ENCODE measurements at places on chromosomes 1 and 21.

- no peak for DNase-seq
Measured at GRCh38 chr1:168513656-168514404, 30.0 kb downstream of the XCL2 start.

DNA sequence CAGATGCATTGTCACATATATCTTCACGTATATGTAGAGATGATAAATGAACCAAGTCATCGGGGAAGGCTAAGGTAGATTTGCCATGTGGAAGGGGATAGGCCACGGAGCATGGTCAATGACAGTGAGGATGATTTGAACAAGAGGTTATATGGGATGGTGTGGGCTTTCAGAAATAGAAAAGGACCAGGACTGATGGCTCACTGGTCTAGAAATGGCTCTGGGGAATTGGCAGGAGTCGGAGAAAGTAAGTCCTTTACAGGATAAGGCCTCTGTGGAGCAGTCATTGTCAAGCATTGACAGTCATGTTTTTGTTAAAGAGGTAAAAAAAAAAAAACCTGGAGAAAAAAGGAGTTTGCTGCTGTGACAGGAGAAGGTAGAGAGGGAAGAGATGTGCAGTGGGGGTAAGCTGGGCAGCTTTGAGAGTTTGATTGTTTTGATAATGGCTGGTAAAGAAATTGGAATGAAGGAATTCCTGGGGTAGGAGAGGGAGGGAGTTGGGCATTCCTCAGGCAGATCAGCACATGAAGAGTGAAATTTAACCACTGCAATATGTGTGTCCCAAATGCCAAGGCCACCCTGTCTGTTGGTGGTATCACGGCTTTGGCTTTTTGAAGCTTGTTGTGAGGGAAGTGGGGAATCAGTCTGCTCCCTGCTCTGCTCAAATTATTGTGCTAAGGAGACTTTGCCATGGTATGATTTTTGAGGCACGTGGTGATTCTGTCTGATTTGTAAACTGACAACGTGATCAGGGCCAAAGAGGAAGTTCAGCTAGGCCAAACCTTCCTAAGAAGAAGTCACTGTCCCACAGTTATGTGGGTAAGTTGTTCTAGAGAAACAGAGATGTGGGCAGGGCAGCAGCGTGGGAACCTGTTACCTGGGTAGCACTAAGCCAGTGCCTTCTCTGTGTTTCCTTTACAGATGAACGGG is 26.0 kb downstream of the MACF1 start:
- no peak for DNase-seq

GRCh38 chr1:44220001-44220751 is 6.9 kb downstream of the DMAP1 start:
- no peak for DNase-seq

DNA sequence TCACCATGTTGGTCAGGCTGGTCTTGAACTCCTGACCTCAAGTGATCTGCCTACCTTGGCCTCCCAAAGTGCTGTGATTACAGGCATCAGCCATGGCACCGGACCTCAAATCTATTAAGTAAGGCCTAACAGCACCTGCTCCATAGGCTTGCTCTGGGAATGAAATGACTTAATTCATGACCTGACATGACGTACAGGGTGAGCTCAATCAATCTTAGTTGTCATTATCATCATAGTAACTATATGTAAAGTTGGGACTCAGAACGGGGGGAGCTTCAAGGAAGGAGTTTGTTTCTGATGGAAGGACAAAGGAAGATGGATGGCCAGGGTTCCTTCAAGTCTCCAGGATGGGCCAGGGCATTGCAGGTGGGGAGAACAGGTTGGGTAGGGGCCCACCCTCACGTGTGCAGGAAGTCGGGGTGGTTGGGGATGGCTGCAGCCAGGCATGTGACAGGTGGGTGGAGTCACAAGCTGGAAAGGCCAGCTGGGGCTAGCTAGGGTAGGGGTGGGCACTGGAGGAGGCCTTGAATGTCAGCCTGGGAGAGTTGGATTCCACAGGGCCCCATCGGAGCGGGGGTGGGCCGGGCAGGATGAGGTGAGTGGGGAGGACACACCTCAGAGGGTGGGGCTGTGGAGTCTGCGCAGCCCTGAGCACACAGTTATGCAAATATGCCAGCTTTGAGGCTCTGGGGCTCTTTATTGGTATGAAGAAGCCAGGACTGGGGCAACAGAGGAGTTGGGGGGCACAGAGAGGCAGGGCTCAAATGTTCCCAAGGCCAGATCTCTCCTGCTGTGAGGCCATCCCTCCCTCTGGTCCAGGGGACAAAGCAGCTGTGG is 9.6 kb downstream of the TRIM62 start:
- DNase-seq, result no peak

DNA sequence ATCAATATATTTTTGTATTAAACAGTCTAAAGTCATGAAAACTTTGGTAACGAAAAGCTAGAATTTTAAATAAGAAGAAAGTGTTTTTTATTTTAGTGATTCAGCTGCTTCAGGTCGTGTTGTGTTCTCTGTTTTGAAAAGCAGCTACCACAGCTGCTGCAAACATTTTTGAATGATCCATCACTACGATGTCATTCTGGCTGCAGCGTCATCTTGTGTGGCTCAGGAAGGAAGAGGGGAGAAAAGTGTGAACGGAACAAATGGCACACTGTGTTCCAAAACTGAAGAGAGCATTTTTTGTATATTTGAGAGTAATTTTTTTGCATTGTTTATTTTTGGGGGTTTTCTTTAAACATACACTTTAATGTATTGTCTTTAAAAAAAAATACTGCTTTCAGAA is 323.0 kb upstream of the ADGRL2 start:
- DNase-seq, result no peak

DNA sequence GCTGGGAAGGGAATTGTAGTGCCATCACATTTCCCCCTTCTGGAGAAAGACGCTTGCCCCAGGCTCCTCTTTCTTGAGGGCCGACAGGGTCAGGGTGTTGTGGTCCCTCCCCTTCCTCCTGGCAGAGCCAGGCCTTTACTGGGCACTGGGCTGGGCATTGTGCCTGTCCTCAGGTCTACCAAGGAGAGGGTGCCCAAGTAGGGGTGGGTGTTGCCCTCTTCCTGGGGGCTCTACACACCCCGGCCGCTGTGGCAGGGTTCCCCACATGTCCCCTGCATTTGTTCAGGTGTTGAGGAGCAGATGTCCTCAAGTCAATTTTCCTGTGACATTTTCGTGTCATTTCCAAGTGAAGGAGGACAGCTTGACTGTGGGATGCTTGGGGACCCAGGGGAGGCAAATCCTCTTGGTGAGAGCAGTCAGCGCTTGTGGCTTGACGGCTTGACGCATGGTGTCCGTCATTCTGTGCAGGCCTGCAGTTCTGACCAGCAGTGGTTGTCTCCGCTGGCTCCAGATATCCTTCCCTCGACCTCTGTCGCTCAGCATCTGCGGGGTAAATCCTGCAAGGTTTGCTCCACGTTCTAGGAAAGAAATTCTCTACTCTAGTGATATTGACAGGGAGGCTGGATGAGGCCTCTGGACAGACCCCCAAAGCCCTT is 181.9 kb upstream of the VAMP3 start:
- no peak for DNase-seq

GRCh38 chr1:26724118-26724517 is 28.3 kb downstream of the ARID1A start:
- DNase-seq, result no peak

GRCh38 chr1:145993618-145994390 is 2.6 kb downstream of the TXNIP start:
- DNase-seq, result no peak

DNA sequence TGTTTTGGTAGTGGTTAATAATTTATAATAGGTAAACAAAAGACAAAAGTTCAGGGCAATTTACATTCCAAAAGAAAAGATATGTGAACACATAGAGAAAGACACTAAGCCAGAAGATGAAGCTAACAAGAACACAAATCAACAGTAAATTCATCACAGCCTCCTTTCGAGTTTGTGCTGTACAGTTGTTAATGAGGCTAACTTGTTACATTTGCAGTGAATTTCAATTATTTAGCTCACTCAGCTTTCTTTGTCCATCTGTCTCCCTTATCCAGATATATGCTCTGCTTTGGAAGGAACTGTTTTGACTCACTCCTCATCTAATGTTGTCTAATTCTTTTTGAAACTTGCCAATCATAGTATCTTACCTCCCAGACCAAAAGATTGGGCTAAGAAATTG is 423.3 kb upstream of the OLFM3 start:
- no peak for DNase-seq

DNA sequence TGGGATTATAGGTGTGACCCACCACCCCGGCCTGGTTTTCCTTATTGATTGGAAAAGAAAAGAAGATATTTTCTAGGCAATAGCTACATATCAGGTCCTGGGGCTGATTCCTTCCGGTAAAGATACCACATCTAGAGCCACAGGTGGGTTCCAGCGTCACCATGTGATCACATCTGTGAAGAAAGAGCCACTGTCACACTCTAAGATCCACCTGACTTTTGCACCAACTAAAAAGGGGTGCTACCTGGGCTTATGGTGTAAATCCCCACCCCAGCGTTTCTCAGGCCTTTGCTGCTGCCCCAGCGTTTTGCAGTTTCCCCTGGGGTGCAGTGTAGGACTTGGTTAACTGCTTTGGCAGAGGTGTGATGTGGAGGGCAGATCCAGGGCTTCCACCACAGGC is 22.3 kb upstream of the PDE9A start:
- DNase-seq, result no peak

GRCh38 chr1:211376807-211377470 is 50.3 kb downstream of the TRAF5 start:
- no peak for DNase-seq

- DNase-seq, result no peak
Measured at GRCh38 chr1:111462370-111463028, 11.3 kb upstream of the C1orf162 start.

GRCh38 chr1:12616709-12617373 is 1.2 kb downstream of the DHRS3 start:
- DNase-seq, result no peak

- no peak for DNase-seq
Measured at GRCh38 chr1:201213926-201214325, 23.3 kb downstream of the IGFN1 start.

DNA sequence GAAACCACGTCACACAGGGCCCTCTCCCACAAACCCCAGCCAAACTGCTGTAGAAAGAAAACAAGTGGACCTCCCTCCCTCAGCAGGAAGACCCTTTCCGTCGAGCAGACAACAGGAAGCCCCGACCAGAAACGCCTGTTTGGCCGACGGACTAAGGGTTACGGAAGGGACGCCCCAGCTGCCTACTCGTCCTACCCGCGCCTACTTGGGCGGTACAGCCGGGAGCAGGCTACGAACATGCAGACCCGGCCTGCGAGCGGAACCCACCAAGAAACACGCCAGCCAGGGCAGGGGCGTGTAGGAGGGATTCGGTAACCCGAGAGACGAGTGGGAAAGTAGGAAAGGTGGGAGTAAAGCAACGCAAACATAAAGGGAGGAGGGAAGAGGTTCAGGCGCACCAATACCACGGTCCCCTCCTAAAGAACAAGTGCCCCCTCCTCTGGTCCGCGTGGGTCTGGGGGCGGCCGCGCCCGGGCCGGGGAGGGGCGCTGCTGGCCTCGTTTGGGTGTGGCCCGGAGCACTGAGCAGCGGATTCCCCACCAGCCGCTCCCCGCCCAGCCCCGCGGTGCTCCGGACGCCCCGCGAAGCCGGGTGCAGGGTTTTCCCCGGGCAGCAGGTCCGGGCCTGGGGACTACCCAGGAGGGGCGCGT is 450 bp downstream of the S100A10 start:
- DNase-seq, result no peak

GRCh38 chr1:247448107-247448791 is 9.7 kb downstream of the OR2B11 start:
- no peak for DNase-seq

- DNase-seq, result no peak
Measured at GRCh38 chr21:45379171-45379900, 25.6 kb upstream of the COL18A1 start.

DNA sequence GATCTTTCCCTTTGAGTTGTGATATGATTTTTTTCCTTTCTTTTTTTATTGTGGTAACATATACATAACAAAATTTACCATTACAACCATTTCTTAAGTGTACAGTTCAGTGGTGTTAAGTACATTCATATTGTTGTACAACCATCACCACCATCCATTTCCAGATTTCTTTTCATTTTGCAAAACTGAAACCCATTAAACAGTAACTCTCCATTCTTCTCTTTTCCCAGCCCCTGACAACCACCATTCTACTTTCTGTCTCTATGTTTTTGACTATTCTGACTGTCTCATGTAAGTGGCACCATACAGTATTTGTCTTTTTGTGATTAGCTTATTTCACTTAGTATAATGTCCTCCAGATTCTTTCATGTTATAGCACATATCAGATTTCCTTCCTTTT is 30.3 kb downstream of the CEP350 start:
- no peak for DNase-seq

GRCh38 chr21:33015096-33015495 is 10.6 kb upstream of the OLIG2 start:
- DNase-seq, result no peak

DNA sequence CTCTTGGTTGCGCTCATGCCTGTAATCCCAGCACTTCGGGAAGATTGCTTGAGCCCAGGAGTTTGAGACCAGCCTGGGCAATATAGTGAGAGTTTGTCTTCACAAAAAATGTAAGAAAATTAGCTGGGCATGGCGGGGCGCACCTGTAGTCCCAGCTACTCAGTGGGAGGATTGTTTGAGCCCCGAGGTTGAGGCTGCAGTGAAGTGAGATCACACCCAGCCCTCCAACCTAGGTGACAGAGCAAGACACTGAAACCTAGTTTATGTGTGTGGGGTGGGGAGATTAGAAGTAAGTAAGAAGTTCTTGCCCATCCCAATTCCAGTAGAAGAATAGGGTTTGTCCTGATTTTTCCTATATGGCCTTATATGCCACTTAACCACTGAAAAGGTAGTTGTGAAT is 2.0 kb downstream of the RPL5 start:
- no peak for DNase-seq

DNA sequence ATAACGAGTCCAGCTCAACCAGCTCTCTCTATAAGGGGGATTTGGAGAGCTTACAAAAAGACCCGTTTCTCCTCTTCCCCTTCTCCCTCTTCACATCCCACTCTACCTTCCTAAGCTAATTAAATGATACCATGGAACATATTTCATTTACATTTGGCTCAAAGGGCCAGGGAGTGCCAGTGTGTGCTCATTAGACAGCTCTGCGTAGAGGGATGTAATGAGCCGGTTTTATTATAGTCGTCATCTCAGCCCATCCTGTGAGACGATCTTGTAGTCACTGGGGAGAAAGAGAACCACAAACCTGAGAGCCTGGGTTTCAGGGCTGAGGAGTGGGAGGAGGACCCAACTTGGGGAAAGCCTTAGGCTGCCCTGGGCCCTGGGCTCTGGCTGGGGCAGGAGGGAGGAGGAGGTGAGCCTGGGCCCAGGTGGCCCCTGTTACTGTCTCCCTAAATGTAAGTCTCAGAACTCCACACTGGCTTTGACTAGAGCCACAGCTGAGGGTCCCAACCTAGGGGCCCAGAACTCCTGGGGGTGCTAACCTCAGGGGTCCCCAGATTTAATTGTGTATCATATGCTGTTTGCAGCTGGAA is 354.6 kb downstream of the MATN1 start:
- no peak for DNase-seq

GRCh38 chr1:40927781-40928180 is 51.7 kb upstream of the CTPS1 start:
- DNase-seq, result no peak

DNA sequence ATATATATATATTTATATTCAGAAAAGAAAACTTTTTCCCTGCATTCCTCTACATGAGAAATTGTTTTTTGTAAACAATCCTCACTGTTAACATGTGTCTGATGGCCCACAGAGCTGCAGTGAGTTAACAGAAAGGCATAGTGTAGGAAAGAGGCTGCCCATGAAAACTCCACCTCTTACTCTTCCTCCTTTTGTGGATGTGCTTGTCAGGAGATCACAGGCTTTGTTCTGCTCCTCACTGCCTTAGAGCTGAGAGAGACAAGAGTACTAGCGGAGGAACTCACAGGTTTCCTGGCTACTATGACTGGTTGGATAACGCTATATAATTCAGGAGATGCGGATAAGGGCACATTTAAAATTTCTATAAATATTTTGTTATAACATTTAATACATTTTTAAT is 200.6 kb downstream of the BRINP3 start:
- DNase-seq, result no peak
